ENCODE measurements at places on chromosomes 4 and X. TPM values are rescaled to one million over a fixed set of nuclear protein-coding genes. Genes with fewer than 3 reads are reported as not detected.

Gene ZDHHC15
- 0.37 TPM for total RNA-seq

Gene PKD2
- 45.0 TPM for total RNA-seq

Gene PRSS12
- 4.1 TPM for total RNA-seq

Gene SPCS3
- total RNA-seq = 80.5 TPM

Gene MTCP1
- 8.1 TPM for total RNA-seq

Gene H2AZ1
- total RNA-seq = 328 TPM

Gene CCKAR
- total RNA-seq = not detected

Gene ARAP2
- total RNA-seq = under 0.01 TPM

Gene APLN
- total RNA-seq = 0.78 TPM

Gene GPR50
- not detected for total RNA-seq

Gene POU3F4
- total RNA-seq = not detected

Gene PAGE2
- total RNA-seq = not detected

Gene ITM2A
- 0.98 TPM for total RNA-seq

Gene PCDH19
- total RNA-seq = under 0.01 TPM

Gene IL2
- not detected for total RNA-seq

Gene FMR1NB
- not detected for total RNA-seq

Gene SYTL5
- total RNA-seq = not detected

Gene EXOC1L
- not detected for total RNA-seq

Data from subcutaneous preadipocyte (primary cell).